Stomach (tissue), 19 donors: ENCODE measurements at places on chromosomes 6 and 20. TPM values are rescaled to one million over a fixed set of nuclear protein-coding genes. Genes with fewer than 3 reads are reported as not detected.

GRCh38 chr6:32112431-32112980 is 3.4 kb upstream of the TNXB start:
- peak; percentile 87 for DNase-seq

- DNase-seq, result peak; percentile 91
These were observed 2.4 kb upstream of the ZMYND8 start for GRCh38 chr20:47358672-47359529.

DNA sequence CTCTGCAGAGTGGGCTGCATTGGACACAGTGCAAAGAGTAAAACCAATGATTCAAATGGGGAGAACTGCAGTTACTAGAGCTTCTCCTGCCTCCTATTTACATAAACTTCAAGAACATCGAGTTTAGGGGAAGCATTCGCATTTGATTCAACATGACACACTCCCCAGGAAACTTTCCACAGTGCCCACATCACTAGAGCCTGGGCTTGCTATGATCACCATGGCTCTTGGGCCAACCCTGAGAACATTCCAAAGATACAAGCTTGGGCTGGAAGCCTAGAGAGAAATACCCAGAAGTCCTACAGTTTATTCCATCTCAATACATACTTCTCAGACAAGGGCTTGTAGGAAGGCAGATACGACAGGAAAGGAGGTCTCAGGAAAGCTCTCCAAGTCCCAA is 337.9 kb downstream of the CD83 start:
- no peak for DNase-seq

Gene GHRH
- not detected for total RNA-seq

DNA sequence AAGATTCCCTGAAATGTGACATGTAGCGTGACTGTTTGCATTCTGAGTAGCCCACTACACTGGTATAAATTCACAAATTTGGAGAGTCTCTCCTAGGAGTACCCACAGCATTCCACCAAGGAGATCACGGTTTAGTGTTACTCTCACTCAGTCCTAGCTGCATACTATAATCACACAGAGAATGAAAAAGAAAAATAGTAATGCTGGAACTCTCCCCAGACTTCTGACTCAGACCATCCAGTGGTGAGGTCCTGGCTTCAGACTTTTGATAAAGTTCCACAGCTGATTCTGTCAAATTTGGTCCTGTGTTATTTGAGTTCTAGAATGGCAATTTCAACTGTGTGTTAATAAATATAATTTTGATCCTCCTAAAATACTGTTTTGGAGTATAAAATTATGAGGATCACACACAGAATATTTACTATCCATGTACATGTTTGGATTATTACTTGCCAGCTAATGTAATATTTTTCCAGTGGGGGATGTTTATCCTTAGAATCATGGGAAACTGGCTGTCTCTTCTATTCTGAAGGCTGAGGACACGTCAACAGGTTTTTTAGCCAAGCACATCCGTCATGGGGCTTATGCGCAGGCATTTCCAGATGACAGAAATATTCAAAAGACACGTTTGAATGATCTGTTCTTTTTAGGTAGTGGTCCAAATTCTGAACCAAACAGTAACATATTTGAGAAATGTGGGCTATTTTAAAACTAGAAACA is 5.1 kb upstream of the KIAA0408 start:
- peak; percentile 59 for DNase-seq

- peak; percentile 44 for DNase-seq
These were observed 31.6 kb upstream of the SLC32A1 start for GRCh38 chr20:38692436-38693411.

- DNase-seq, result no peak
These were observed 187.6 kb downstream of the TMEM242 start for GRCh38 chr6:157135691-157136090.

DNA sequence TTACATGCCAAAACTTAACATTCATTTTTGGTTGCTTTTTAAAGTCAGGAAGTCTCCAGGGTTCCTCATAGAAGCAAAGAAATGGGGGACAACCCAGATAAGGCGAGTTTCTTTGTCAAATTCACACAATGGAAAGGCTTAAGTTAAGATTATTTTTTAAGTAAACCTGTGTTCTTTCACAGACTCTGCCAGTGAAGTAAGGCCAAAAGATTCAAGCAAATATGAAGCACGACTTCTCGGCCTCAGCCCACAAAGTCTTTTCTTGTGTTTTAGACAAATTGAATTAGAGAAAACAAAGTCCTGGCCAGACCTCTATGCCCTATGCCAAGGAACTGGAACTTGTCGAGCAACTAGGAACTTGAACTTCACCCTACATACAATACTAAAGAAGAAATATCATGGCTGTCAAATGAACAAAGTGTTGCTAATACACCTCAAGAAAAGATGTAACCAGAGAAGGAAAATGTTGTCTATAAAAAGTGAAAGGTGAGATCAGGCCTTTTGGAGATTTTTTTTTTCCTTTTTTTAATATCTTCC is 540.0 kb upstream of the JARID2 start:
- DNase-seq, result no peak

DNA sequence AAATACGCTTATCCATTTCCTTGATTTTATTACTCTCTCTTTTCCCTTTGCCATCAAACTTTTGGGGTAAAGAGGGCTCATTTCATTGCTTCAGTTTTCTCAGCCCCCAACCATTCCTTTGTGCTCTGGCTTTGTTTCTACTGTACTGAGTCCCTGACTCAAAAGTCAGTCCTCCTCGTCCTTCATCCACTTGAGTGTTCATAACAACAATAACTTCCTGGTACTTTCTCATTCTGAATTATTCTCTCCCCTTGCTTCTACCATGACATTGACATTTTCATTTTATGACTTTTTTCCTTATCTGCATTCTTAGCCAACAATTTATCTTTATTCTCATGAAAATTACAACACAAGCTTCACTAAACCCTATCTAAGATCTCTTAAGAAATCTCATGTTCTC is 911 bp downstream of the ENPP3 start:
- no peak for DNase-seq

Gene FAM209B
- total RNA-seq, result not detected

DNA sequence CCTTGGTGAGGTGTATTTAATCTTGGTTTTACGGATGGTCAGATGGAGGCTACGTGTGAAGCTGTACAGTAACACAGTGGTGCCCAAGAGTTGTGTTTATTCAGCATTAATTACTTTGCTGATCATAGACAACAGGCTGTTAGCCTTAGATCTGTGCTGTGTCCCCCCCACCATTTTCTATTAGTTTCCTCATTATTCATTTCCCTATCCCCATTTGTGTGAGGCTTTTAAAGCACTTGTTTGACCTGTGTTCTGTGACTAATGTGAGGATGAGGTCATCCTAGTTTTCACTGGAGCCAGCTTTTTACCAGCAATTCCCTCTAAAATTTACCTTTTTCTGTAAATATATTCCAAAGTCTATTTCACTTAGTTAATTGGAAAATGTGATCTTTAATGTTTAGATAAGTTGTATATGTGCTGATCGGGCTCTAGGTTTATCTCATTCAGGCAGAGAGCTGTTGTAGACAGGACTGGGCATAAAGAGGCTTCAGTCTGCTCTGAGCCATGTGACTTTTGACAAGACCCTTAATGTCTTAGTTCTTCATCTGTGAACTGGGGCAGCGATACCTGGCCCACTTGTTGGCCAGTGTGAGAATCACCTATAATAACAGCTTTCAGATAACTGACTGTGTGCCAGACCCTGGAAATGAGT is 8.4 kb downstream of the MAPRE1 start:
- peak; percentile 61 for DNase-seq

DNA sequence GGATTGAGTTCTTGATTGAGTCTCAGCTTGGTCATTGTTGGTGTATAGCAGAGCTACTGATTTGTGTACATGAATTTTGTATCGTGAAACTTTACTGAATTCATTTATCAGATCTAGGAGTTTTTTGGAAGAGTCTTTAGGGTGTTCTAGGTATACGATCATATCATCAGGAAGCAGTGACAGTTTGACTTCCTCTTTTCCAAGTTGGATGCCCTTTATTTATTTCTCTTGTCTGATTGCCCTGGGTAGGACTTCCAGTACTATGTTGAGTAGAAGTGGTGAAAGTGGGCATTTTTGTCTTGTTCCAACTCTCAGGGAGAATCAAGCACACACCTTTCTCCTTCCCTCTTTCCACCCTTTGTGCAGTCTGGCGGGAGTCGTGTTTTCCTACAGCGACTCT is 26.4 kb downstream of the RPP40 start:
- no peak for DNase-seq

Gene SLC16A10
- total RNA-seq, result 4.9 TPM

DNA sequence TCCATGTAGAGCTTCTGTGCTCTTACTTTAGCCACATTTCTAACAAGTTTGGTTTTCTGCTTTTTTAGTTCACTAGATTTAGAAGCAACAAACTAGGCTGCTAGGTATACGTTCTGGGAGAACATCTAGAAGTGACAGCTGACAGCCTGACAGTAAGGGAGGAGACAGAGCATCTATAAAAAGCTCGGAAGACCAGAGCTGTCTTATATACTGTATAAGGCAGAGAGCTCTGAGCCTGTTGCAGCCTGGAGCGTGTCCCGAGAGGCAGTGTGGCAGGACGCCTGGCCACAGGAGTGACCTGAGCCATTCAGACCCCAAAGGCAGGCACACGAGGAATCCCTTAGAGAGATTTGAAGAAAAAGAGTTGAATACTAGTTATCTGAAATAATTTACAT is 24.6 kb downstream of the PPP1R14C start:
- no peak for DNase-seq

Gene PCSK2
- total RNA-seq, result 1.7 TPM

DNA sequence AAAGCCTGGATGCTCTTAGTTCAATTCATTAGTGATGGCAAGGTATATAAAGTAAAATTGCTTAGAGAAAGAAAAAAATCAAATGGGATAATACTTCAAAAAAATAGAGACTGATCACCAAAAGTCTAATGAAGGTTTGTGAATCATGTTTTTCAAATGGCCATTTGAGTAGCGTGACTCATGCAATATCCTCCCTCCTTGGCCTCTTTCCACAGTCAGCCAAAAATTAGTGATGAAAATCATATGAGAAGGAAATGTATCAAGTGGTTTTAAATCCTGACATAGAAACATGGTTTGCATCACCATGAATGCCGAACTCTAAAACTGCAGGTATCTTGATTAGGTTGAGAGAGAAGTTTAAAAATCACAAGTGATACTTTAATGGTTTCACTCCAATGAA is 1.2 kb upstream of the COL19A1 start:
- DNase-seq, result no peak

DNA sequence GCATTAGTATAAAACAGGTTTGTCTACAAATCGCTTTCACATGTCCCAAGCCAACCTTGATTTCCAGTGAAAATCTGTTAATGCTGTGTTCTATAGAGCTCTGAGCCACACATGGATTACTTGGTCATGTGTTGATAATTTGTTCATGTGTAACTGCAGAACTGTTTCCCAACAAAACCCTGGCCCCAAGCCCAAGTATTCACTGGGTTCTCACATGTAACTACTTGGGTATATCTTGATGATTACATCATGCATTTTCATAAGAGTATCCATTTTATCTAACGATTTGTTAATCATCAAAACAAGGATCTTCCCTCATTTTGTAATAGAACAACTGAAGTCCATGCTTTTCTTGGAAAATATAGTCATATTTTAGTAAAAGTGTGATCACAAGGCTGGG is 657.6 kb downstream of the PRKN start:
- no peak for DNase-seq

- DNase-seq, result peak; percentile 75
These were observed 532 bp upstream of the PM20D2 start for GRCh38 chr6:89145091-89145955.
